ENCODE measurements at places on chromosomes 7 and 10.

DNA sequence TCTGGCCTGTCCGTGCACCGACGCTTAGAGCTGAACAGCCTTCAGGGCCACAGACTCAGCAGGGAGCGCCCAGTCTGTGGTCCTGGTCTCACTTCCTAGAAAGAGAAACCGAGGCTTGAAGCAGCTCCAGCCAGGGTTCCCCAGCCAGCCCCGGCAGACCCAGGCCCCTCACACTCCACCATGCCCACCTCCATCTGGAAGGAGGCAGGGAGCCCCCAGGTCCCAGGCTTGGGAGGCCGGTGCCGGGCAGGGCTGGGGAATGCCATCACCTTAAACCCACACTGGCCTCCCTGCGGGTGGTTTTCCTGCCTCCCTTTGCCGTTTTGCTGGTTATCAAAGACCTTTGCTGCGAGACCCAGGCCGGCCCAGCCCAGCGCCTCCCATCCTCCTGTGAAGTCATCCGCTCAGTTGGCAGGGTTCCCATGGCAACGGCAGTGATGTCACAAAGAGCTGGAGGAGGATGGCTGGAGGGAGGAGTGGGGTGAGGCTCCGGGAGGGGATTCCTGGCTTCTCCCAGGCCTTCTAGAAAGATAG is 24.0 kb downstream of the ELFN1 start:
- no peak for DNase-seq

DNA sequence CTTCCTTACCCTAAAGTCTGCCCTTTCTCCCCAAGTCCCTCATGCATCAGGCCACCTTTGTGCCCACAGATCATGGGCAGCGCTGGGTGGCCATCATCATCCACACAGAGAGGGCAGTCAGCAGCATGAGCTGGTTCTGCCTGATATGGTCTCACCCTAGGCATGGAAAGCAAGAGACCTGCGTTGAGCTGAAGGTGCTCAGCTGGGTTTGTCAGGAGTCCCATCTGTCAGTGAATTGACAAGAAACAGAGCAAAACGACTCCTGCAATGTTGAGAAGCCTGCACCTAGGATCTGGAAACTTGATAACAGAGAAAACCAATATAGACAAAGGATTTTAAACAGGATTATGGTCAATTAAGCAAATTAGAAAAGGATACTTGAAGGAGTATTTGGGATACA is 242.7 kb upstream of the PRSS1 start:
- DNase-seq = no peak

DNA sequence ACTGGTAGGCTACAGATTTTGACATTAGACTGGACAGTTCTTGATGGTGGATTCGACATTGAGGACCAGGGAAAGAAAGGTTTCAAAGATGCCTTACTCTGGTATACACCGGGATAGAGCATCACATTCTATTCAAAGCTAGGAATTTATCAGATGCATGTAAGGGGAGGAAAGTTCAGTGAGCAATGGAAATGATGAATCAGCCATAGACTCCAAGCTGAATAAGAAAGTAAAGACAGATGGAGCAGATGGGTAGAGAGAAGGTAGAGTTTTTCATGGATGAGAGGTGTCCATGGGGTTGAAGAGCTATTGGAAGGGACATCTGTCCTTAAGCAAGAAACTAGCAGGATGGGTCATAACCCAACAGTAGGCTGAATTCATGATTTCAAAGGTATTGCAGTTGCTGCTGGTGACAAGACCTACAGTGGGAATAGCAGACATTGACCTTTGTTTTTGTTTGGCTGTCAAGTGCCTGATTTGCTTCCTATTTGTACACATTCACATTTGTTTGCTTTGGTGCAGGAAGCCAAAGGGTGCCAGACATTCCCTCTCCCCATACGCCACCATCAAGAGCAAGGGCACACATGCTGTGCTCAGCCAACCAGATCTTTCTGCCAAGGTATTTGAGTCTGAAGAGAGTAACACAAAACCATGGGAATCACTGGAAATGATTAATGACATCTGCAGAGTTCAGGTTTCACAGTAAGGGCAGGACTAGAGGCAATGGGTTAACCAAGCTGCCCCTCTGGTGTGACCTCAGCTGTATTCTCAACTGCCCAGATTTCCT is 8.6 kb upstream of the CACUL1 start:
- no peak for DNase-seq

DNA sequence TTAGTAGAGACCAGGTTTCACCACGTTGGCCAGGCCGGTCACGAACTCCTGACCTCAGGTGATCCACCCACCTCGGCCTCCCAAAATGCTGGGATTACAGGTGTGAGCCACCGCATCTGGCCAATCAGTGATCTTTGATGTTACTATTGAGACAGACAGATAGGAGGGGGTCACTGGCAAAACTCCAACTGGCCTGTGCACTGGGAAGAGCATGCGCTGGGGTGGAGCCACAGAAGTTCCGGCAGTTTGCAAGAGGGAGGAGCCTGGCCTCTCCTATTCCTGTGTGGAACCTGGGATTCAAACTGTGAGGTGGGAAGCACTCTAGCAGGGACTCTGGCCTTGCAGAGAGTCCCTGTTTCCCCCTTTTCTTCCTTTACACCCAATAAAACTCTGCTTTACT is 60.7 kb downstream of the NEBL start:
- no peak for DNase-seq

DNA sequence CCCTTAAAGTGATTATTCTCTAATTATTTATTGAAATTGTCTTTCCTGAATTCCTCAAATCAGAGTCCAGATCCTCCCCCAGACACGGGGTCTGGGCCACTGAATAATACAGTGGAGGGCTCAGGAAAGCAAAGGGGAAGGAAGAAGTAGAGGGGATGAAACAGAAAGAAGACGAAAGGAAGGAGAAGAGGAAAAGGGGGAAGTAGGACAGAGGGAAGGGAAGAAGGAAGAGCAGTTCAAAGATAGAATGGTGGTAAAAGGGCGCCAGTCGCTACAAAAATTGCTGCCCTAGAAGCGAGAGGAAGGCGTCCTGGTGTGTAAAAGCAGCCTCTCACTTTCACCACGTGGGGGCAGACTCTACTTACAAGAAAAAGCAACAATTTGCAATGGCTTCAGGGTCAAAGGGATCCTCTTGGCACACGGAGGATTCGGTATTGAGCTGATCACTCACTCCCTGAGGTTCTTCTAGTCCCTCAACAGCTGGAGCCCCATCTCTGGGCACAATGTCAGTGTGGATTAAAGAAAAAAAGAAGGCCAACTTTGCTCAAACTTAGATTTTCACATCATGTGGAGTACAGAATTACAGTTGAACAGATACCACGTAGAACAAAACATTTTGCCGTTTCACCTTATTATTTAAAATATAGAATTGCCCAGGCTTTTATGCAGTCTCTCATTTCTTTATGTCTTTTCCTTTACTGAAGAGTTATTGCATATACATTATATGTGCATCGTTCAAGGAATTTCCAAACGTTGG is 31.4 kb upstream of the NPVF start:
- peak; percentile 70 for DNase-seq

GRCh38 chr7:135879233-135879632 is 97.9 kb downstream of the MTPN start:
- DNase-seq = peak; percentile 38

DNA sequence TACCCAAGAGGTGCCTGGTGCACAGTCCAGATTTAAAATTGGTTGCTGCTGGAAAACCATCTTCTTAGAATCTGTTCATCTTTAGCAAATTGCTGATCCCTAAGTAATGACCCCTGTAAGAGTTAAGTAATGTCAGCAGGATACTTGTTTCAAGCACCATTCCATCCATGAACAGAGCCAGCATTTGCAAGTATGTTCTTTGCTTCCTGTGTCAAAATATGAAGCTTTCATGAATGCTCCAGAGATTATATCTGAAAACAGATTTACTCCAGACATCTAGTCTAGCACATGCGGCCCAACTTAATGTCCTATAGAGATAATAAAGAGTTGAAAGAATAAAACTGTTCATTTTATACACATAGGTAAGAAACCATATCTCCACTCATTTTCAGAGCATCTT is 98.7 kb upstream of the ZNF438 start:
- DNase-seq = no peak

DNA sequence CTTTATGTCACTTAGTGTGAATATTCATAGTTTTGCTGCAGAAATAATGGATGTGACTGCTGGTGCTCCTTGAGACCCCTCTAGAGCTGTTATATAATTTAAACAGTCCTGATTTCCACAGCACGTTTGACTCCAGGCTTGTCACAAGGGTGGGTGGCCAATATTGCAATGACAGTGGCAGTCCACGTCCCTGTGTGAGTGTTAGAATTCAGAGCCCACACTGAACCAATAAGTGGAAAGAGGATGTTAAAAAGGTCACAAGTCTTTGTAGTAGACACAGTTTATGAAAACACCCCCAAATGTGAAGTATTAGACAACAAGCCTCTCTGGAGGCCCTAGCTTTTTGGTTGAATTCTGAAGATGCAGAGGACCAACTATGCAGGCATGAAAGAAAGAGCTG is 2.0 kb downstream of the PPP1R17 start:
- DNase-seq = no peak

DNA sequence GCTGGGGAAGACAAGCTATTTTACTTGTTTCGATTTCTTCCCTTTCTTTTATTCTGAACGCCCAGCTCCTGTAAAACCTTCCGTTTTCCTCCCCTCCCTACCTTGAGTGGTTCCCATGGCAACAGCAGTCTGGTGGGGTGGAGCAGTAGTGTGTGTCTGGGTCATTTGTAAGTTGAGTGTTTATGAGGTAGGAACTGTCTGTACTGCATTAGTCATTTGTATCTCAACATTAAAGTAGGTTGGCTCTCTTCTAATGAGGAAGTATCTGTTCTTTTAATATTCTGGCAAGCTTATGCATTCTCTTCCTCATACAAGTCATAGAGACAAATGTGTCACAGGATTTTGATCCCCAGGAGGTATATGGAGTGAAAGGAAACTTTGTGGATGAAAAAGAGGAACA is 85.3 kb upstream of the CCDC6 start:
- DNase-seq = no peak

GRCh38 chr10:91159254-91159783 is 61.1 kb upstream of the PCGF5 start:
- no peak for DNase-seq

DNA sequence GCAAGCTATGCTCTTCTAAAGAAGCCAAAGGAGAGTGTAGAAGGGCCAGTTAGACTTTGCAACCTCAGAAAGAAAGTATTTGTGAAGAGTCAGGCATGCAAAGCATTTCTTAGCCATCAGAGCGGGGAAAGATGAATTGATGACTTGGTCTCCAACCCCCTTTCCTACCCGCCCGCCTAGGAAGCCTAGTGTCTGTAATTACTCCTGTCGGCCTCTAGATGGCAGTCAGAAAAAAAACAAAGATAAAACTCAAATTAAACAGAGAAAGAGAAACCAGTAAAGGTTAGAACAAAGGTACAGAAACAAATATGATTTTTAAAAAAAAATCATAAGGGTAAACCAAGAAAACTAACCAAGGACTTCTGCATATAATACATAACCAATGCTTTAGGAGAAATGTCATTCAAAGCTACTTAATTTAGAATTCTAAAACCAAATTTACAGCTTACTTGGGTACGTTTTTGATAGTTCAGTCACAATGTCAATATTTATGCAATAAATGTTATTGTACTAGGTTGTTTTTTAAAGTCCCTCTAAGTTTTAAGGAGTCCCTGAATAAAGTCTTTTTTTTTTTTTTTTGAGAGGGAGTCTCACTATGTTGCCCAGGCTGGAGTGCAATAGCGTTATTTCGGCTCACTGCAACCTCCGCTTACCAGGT is 97.6 kb downstream of the LYZL1 start:
- DNase-seq = peak; percentile 38

GRCh38 chr7:33072471-33072870 is 9.9 kb upstream of the NT5C3A start:
- peak; percentile 83 for DNase-seq

DNA sequence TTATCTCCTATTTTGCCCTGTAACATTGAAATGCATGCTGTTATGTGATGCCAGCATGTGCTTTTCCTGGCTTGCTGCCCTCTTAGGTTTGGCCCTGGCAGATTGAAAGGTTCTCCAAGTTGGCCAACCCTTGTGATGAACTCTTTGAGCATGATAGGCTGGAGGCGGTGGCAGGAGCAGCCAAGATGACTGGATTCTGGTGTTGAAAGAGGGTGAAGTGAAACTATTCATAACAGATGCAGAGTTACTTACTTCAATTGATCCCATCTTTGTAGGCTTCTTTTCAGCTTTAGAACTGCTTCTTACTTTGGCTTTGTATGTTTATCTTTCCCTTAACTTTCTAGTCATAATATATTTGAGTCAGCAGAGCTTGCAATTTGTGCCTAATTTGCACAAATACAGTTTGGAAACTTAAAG is 57.6 kb downstream of the BICC1 start:
- DNase-seq = no peak

DNA sequence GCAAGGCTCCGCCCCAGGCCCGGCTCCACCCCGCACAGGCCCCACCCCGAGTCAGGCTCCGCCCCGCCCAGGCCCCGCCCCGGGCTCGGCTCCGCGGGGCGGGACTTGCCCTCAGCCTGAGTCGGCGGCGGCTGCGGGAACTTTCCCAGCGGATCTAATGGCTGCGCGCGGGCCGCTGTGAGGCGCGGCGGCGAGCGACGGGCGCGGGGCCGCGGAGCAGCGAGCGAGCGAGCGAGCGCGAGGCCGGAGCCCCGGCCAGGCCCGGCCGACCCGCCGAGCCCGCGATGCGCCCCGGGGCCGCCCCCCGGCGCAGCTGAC is at the start of gene INPP5A:
Gene INPP5A, plus strand, starts transcription at position 104 of the 318 bp plus-strand sequence. CDS start 310 bp downstream, outside the sequence.
- no peak for DNase-seq

- no peak for DNase-seq
These were observed 4.4 kb upstream of the PPP2R2D start for GRCh38 chr10:131896403-131896802.

DNA sequence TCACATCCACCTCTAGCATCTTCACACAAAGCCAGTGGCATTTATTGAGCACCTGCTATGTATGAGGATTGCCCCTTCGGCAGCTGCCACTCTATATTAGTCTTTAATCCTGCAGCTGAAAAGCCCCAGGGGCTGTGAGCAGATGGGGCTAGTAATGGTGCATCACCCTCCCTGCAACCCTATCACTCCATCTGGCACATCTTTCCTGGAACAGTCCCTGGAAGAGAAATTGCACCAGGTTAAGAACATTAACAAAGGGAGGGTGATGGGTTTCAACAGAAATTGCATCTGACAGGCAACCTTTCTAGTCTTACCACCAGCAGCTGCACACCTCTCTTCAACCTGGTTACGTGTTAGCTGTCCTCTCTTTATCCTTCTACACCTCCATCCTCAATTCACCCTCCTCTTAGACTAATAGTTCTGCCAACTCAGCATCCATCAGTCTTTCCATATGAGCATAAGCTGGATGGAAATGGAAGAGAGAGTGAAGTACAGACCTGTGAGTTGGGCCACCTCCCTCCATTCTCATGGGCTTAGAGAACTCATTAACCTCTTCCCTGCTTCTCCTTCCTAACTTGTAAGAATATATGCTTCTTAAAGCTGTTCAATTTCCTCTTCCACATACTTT is 168.6 kb upstream of the NEBL start:
- no peak for DNase-seq

- DNase-seq = no peak
These were observed 1173.6 kb upstream of the SORCS1 start for GRCh38 chr10:108338146-108338545.

DNA sequence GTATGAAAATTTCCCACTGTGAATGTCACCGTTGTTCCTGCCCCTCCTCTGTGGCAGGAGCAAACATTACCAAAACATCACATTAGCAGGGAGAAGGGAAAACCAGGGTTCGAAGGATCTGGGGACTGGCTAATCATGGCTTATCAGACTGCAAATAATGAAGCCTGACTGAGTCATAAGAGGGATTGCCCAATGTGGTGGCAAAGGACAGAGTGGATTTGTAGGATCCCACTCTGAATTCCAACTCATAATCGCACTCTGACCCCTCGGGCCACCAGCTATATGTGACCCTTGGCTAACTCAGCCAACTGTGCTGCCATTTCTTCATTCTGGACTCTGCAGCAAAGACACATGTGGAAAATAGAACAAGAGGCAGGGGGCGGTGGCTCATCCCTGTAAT is 347.3 kb upstream of the AUTS2 start:
- no peak for DNase-seq

All from AG08395 (cell line).